Mammary epithelial cell (primary cell): ENCODE measurements at places on chromosomes 6 and 20.

DNA sequence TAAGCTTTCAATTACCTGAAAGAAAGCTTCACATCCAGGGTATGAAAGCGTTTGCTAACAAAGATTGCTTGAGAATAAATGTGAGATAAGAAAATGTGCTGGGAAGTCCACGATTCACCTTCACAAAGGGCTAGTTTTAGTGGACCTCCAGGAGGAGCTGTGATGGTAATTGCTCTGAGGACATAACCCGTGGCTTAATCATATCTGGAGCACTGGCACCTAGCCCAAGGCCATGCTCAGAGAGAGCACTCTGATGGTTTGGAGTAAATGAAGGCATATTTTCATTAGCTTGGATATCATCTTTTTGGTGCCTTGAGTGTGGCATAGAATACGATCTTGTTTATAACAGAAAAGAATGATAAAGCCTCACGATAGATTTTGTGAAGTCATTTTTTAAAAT is 46.9 kb upstream of the BACH2 start:
- DNase-seq, result no peak

- DNase-seq, result peak; percentile 27
Measured at GRCh38 chr20:45059022-45059728, 41.8 kb downstream of the KCNS1 start.

GRCh38 chr20:47543006-47543431 is 41.3 kb downstream of the NCOA3 start:
- DNase-seq, result no peak

- DNase-seq, result peak; percentile 35
Measured at GRCh38 chr20:38680500-38681306, 43.6 kb upstream of the SLC32A1 start.

GRCh38 chr6:15401769-15402250 is 155.9 kb downstream of the JARID2 start:
- no peak for DNase-seq
